Stimulated activated CD4-positive, alpha-beta T cell treated with anti-CD3 and anti-CD28 coated beads, Interleukin-1b, Interleukin-23, amount 100 ng/mL, for 1 hour (primary cell): ENCODE measurements at places on chromosomes 1 and 21.

GRCh38 chr21:42784896-42785451 is 94.4 kb downstream of the WDR4 start:
- no peak for DNase-seq

GRCh38 chr1:245085508-245086095 is 69.2 kb upstream of the KIF26B start:
- DNase-seq: no peak

DNA sequence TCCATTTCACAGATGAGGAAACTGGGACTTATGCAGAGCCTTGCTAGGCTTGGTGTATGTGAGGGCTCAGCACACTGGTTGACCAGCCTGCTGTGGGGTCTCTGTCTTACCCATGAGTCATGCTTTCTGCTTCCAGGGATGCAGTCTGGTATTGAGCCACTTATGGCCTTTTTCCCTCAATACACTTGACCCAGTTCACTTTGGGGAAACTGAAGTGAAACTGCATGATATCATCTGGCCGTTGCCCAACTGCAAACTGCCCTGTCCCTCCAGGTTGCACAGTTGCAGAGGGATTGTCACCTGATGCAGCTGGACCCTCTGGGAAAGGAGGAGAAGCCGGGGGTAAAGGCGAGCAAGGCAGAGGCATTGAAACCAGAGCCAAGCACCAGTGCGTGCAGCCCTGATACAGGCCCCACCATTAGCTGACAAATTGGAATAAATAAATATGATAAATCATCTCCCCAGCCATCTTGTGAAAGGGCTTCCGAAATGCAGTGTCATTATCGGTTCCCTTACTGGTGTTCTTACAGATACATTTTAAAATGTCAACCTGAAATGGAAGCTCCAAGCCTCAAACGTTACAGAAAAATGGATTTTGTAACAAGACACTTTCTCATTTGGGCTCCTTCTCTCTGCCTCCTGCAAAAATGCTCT is 39.3 kb upstream of the DUSP10 start:
- DNase-seq: no peak

DNA sequence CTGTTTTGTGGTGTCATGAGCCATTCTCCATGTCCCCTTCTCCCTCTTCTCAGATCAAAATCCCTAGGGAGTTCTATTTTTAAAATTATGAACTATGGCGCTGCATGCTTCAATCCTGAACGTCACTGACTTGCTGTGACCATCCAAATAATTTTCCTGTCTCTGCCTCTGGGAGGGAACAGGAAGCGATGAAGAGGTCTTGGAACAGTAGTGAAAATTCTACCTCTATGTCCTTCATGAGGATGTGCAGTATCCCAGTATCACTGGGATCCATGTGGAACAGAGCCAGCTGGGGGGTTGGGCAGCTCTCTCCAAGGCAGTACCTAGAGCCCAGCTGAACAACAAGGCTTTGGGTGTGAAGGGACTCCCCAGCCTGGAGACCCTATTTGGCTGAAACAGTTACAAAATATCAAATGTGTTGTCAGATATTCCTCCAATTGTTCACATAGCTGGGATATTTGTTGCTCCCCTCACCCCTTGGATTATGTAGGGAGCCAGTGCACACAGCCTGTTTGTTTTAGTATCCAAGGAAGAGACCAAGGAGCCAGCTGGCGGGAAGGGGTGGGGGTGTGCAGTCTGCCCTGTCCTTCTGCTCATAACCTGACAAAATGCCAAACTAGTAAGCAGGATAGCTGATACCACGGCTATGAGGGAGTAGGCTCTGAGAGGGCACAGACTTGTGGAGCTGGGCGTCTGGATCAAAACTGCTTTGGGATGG is 7.6 kb downstream of the DCLRE1B start:
- no peak for DNase-seq

GRCh38 chr1:36322786-36323635 is 434 bp downstream of the EVA1B start:
- DNase-seq: no peak

DNA sequence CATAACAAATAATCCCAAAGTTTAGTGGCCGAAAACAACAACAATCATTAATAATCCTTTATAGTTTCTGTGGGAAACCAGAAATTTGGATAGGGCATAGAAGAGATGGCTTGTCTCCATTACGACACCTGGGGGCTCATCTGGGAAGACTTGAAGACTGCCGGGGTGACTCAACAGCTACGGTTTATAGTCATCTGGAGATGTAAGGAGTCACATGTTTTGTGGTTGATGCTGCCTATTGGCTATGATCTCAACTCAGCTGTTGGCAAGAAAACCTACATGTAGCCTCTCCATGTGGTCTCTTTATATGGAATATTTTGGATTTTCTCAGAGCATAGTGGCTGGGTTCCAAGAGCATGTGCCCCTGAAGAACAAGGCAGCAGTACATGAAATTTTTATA is 29.3 kb upstream of the TSPAN2 start:
- DNase-seq: no peak

GRCh38 chr1:243483071-243483771 is 227.4 kb downstream of the SDCCAG8 start:
- DNase-seq: no peak

DNA sequence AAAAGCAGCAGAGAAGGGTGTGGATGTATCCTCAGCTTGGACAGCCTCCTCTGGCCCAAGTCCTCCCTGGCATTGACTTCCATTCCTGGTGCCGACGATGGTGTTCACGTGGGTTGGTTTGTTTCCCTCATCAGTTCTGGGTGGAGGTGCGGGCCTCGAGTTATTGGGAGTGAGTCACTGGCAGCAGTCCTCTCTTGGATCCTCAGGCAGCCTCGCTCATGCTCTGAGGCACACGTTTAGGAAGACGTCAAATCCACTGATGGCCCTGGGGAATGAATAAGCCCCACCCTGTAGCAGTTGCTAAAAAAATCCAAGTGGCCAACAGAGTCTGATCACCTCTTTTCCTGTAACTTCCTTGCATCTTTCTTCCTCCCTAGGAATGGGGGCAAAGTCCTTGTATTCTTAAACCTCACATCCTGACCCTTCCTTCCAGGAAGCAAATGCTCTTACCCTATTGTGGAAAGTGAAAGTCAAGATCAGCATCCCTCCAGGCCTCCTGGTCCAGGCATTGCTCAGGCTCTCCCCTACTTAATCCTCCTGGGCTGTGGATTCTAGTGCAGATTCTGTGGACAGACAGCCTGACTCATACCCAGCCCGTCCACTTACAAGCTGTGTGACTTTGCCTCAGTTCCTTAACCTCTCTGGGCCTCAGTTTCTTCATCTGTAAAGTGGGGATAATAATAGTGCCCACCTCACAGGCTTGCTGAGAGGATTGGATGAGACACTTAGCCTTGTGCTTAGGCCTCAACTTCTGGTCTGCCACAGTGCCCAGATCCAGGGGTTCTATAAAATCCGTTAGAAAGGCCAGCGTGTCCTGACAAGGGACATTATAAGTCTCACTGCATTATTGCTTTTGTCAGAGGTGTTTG is 111.1 kb downstream of the TLR5 start:
- DNase-seq: no peak

GRCh38 chr21:41317458-41317857 is 857 bp downstream of the FAM3B start:
- no peak for DNase-seq
